Aortic smooth muscle cell (primary cell): ENCODE measurements at places on chromosomes 11 and 22. TPM values are rescaled to one million over a fixed set of nuclear protein-coding genes. Genes with fewer than 3 reads are reported as not detected.

The RIBC2 gene
- 1.2 and 1.5 TPM in 2 replicates for total RNA-seq

The VSIG10L2 gene
- total RNA-seq: not detected in 2 replicates

The FDX1 gene
- 8.6 and 9.5 TPM in 2 replicates for total RNA-seq

The ELP4 gene
- 13.6 and 14.5 TPM in 2 replicates for total RNA-seq

The C1QTNF4 gene
- 0.06 TPM in 1 of 2 replicates, not detected in the other for total RNA-seq

The SGSM1 gene
- 1.5 and 2.6 TPM in 2 replicates for total RNA-seq

The PLAAT5 gene
- not detected in 2 replicates for total RNA-seq

The PATL1 gene
- total RNA-seq: 5.3 and 7.3 TPM in 2 replicates

The CRYBB2 gene
- total RNA-seq: not detected in 2 replicates

The TREH gene
- total RNA-seq: not detected in 2 replicates

The BIRC2 gene
- total RNA-seq: 53.1 and 55.6 TPM in 2 replicates

The CFL1 gene
- 1,495 and 1,569 TPM in 2 replicates for total RNA-seq
